CD8-positive, alpha-beta memory T cell (primary cell): ENCODE measurements at places on chromosomes 13 and 19. TPM values are rescaled to one million over a fixed set of nuclear protein-coding genes. Genes with fewer than 3 reads are reported as not detected.

GRCh38 chr19:16213076-16213475, 15.4 kb downstream of the AP1M1 start:
- no peaks in the 10 kb centered on the region for H3K27me3 ChIP-seq
- DNase-seq, result no peak
- H3K27ac ChIP-seq, result no peak overlapping the region
- no peak overlapping the region for H3K4me3 ChIP-seq

KCNC3 gene
- total RNA-seq, result 0.73 TPM

ZFR2 gene
- 0.57 TPM for total RNA-seq

DNA sequence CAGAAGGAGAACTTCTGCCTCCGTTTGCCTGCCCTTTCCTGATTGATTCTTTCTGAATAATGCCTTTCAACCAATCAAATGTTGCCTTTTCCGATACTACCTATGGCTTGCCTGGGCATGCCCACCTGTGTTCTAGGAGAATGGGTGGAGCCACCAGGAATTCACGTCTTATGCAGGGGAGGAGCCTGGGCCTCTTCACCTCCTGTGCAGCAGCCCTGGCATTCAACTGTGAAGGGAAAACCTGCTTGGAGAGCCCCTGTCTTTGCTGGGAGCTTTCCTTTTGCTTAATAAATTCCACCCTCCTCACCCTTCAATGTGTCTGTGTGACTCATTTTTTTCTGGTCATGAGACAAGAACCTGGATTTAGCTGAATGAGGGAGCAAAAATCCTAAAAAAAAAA, 730.7 kb downstream of the UQCRFS1 start:
- H3K4me1 ChIP-seq, result peaks cover 8% of the 10 kb centered on the region
- no peaks in the 10 kb centered on the region for H3K36me3 ChIP-seq
- DNase-seq, result no peak
- no peak overlapping the region for H3K27ac ChIP-seq
- no peaks in the 10 kb centered on the region for H3K27me3 ChIP-seq

DNA sequence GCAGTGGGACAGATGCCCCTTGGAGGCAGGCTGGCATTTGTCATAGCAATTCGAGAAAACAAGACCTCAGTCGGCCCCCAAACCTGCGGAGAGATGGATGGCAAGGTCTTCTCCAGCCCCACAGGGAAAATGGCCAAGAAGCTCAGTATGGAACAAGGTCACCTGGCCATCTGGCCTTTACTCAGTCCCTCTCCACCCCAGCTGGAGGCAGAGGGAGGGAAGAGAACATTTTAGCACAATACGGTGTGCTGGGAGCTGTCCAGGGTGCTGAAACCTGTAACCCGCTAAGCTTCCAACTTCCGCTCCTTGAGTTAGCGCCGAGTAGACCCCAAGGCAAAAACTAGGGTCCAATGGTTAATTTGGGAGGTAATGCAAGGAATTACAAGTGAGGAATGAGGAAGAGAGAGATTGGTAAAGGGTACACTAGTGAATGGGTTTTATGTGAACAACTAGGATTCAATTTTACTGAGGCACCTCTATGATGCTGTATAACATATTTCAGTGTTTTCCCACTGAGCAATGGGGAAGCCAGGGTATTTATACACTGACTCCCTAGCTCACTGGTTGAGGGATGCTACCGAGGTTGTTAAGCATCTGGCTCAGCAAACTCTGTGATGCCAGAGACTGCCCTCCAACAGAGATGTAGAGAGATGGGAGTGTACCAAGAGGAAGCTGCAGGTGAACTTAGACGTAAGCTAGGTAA, 64.3 kb downstream of the CACNA1A start:
- H3K4me1 ChIP-seq, result no peaks in the 10 kb centered on the region
- no peak overlapping the region for H3K4me3 ChIP-seq
- H3K36me3 ChIP-seq, result no peaks in the 10 kb centered on the region
- H3K27me3 ChIP-seq, result peaks cover 3% of the 10 kb centered on the region

DIRAS1 gene
- total RNA-seq, result 0.18 TPM

DNA sequence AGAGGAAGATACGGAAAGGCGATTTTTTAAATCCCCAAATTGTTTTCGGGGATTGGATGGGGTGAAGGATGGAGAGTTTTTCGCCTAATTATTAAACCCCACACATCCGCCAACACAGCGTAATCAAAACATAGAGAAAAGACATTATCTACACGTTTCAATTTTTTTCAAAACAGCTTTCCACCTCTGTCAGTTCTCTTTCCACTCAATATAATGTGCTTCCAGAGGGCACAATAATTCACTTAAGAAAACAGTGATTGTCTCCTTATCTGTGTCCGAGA, 435 bp upstream of the OBI1 start:
- peak; percentile 29 for DNase-seq
- peak overlapping the region; percentile 72 for H3K4me3 ChIP-seq
- peaks cover 12% of the 10 kb centered on the region for H3K4me1 ChIP-seq
- no peak overlapping the region for H3K27ac ChIP-seq
- H3K27me3 ChIP-seq, result no peaks in the 10 kb centered on the region

- peak overlapping the region; percentile 92 for H3K4me3 ChIP-seq
- no peaks in the 10 kb centered on the region for H3K36me3 ChIP-seq
- peaks cover 8% of the 10 kb centered on the region for H3K27me3 ChIP-seq
- H3K27ac ChIP-seq, result no peak overlapping the region
- DNase-seq, result no peak
Measured at GRCh38 chr19:32676186-32676894, 692 bp downstream of the RGS9BP start.

AMER2 gene
- total RNA-seq, result not detected

ZNF415 gene
- 0.66 TPM for total RNA-seq

HS6ST3 gene
- not detected for total RNA-seq

- no peak overlapping the region for H3K4me3 ChIP-seq
- H3K27ac ChIP-seq, result no peak overlapping the region
- no peak for DNase-seq
- no peaks in the 10 kb centered on the region for H3K36me3 ChIP-seq
- H3K4me1 ChIP-seq, result peaks cover 9% of the 10 kb centered on the region
Measured at GRCh38 chr19:17327068-17327653, 7.5 kb downstream of the ANO8 start.

- H3K36me3 ChIP-seq, result peaks cover 18% of the 10 kb centered on the region
- DNase-seq, result no peak
- H3K4me1 ChIP-seq, result peaks cover 3% of the 10 kb centered on the region
- H3K27ac ChIP-seq, result no peak overlapping the region
Measured at GRCh38 chr13:20812890-20813289, 39.1 kb upstream of the EEF1AKMT1 start.

DNA sequence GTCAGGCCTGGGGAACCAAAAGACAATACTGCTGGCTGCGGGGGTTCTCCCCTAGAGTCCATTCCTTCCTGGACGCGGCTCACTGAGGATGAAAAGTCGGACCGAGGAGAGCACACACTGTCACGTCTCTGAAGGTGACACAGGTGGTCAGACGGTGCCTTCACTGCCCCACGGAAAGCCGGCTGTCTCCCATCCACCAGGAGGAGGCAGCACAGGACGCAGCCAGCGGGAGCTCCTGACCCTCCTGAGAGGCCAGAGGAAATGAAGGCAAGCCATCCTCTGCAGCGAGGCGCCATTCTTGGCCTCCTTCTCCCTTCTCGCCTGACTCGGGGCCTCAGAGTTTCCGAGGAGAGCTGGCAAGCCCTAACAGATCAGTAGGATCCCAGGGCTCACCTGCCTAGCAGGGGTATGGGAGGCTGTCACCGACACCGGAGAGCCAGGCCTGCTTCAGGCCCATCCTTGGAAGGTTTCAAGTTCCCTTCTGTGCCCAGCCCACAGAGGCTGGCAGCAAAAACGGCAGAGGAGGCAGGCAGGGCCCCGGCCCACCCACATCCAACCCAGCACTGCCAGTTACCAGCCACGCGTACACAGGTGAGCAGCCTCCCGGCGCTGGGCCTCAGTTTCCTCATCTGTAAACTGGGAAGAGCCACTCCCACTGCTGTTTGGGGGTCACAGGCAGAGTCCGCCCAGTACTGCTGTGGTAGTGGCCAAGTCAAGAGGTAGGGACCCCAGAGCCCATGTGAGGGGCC, 4.5 kb downstream of the REXO1 start:
- no peak overlapping the region for H3K4me3 ChIP-seq
- H3K36me3 ChIP-seq, result peaks cover 5% of the 10 kb centered on the region
- no peaks in the 10 kb centered on the region for H3K27me3 ChIP-seq
- peaks cover 54% of the 10 kb centered on the region for H3K4me1 ChIP-seq
- no peak overlapping the region for H3K27ac ChIP-seq
- no peak for DNase-seq

KEAP1 gene
- 101 TPM for total RNA-seq

GRCh38 chr19:16627928-16628182, 149 bp downstream of the MED26 start:
- peaks cover 9% of the 10 kb centered on the region for H3K36me3 ChIP-seq
- no peak for DNase-seq
- H3K4me1 ChIP-seq, result peaks cover 35% of the 10 kb centered on the region
- no peaks in the 10 kb centered on the region for H3K27me3 ChIP-seq
- peak overlapping the region; percentile 83 for H3K4me3 ChIP-seq

DNA sequence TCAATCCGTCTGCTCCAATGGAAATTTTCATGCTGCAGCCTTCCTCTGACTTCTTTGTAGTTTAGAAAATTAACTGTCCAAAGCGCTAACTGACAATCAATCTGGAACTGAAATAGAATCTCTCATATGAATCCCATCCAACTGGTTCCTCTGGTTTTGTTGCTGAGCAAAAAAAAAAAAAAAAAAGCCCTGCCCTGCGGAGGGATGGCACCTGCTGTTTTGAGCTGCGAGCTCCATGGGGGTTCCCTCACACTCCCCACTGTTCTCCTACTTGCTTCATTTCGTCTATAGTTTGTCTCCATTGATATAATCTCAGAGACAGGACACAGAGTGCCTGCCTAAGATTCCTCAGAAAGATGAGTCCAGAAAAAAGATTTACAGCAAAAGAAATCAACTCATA, 33.4 kb downstream of the FAAP24 start:
- no peaks in the 10 kb centered on the region for H3K27me3 ChIP-seq
- H3K36me3 ChIP-seq, result no peaks in the 10 kb centered on the region
- no peak for DNase-seq
- no peak overlapping the region for H3K4me3 ChIP-seq

GPR18 gene
- total RNA-seq, result 15.2 TPM
